ENCODE measurements at places on chromosomes 11 and 22. TPM values are rescaled to one million over a fixed set of nuclear protein-coding genes. Genes with fewer than 3 reads are reported as not detected.

DNA sequence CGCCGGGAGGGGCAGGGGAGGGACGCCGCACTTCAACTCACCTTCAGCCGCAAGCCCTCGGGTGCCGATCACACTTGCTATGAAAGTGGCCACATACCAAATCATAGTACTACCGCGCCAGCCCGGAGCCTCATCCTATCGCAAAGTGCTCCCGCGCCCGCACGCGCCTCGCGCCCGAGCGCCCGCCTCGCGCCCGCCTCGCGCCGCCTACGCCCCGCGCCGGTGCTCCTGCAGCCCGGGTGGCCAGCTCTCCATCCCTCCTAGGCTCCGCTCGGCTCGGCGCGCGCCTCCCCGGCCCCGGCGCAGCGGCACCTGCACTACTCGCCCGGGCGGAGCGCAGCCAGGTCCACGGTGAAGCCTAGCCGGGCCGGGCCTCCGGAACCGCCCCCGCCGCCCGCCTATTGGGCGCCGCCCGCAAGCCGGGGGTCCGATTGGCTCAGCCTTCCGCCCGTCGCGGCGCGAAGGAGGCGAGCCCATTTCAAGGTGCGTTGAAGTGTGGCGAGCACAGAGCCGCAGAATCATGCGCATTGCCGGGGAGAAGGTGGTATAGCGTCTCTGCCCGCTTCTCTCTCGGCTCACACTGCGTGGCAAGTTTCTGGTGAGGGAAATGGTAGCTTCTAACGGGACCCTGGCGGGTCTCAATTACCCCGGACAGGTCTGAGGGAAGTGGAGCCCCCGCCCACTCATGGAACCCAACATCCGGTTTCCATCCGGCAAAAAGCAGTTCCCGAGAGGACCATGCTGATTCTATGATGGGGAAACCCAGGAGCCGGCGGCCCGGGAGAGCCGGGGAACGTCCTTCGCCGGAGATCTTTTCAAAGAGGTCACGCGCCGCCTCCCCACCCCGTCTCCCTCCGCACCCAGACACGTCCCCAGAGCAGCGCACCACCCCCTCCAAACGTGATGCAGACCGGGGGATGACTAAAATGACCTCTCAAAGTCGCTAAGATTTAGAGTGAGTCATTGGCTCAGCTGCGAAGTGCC, at the start of gene IGSF9B:
IGSF9B (minus strand) TSS at position 319 of the 984 bp plus-strand sequence; CDS start at position 105, 214 bp downstream.
- H3K36me3 ChIP-seq = no peaks in the 10 kb centered on the region
- peak within 1 kb of the TSS; percentile 78 for H3K27ac ChIP-seq
- peaks cover 25% of the 10 kb centered on the region for H3K4me1 ChIP-seq
- H3K4me3 ChIP-seq = peak within 1 kb of the TSS; percentile 90

DNA sequence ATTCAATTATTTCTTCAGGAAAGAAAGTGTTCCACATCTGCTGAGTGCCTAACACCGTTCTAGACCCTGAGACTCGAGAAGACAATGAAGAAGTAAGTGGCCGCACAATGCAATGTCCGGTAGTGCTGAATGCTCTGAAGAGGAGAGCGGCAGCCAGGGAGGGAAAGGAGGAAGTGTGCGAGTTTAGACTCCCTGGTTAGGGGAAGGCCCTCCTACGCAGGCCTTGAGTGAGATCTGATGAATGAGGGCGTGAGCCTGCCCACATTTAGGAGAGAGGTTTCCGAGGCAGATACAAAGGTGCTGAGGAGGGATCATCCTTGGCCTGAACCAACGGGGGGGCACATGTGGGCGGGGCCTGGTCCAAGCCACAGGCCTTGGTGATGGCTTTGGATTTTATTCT, 558.6 kb downstream of the NTM start:
- H3K27ac ChIP-seq = no peak overlapping the region
- H3K27me3 ChIP-seq = no peaks in the 10 kb centered on the region
- DNase-seq = no peak
- H3K4me3 ChIP-seq = no peak overlapping the region
- H3K4me1 ChIP-seq = no peaks in the 10 kb centered on the region

DNA sequence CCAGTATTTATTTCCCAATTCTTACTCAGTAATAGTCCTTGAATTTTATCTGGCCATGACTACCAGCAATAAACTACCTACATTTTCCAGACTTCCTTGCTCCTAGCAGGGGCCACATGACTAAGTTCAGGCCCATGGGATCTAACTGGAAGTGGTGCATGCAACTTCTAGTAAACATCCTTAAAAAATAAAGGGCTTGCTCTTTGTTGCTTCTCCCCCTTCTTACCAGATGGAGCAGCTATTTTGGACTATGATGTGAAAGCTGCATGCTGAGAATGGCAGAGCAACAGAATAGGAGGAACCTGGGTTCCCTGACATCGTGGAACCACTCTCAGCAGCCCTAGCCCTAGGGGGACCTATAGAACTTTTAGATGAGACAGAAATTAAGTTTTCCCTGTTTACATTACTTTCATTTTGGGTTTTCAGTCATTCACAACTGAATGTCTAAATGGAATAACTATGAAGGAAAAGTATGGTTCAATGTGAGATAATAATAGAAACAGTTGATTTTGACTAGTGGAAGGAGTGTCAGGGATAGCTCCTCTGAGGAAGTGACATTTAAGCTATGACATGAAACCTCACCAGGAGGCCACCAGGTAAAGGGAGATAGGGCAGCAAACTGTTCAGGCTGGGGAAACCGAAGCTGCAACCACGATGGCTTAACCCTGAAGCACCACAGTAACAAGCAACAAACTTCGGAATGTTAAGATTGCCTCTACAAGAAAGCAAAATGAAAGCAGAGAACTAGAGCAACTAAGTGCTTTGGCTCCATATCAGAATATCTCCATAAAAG, 48.9 kb downstream of the PHF21A start:
- no peak for DNase-seq
- no peaks in the 10 kb centered on the region for H3K27me3 ChIP-seq
- H3K4me3 ChIP-seq = peak overlapping the region; percentile 12
- no peak overlapping the region for H3K27ac ChIP-seq
- peaks cover 23% of the 10 kb centered on the region for H3K4me1 ChIP-seq
- peaks cover 10% of the 10 kb centered on the region for H3K36me3 ChIP-seq

- no peaks in the 10 kb centered on the region for H3K36me3 ChIP-seq
- peak overlapping the region; percentile 55 for H3K4me3 ChIP-seq
- H3K27me3 ChIP-seq = peaks cover 26% of the 10 kb centered on the region
- DNase-seq = no peak
- peak overlapping the region; percentile 79 for H3K27ac ChIP-seq
Measured at GRCh38 chr11:8342821-8343681, 79.4 kb upstream of the LMO1 start.

DNA sequence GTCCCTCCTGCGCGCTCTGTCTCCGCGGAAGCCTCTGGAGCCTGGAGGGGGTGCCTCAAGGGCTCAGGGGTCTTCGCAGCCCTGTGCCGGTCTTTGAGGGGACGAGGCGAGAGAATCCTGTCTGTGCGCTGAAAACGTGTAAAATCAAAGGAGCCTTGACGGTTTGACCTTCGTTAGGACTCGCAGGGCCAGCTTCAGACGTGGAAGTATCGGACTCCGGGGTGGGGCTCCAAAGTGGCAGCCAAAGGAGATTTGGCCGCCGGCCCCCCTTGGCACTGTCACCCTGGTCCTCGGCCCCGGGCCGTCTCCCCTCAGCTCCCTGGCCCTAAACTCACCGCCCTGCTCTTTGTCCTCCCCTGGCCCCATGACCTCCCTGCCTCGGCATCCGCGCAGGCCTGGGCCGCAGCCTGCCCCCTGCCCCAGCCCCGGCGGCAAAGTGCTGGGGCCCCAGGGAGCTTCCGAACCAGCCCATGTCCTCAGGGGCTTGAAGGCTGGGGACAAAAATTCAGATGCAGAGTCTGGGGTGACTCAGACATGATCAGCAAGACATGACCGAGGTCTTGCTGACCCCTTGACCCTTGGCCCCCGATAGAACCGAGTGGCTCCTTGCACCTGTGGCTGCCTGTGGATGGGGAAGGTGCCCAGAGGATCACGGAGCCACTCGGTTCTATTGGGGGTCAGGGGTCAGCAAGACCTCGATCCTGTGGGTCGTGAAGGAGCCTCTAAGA, 6.9 kb upstream of the PHRF1 start:
- H3K27me3 ChIP-seq = no peaks in the 10 kb centered on the region
- H3K4me3 ChIP-seq = peak overlapping the region; percentile 72
- no peak for DNase-seq
- H3K27ac ChIP-seq = no peak overlapping the region
- peaks cover 4% of the 10 kb centered on the region for H3K4me1 ChIP-seq
- H3K36me3 ChIP-seq = no peaks in the 10 kb centered on the region

- no peak for DNase-seq
- H3K27ac ChIP-seq = no peak overlapping the region
- H3K4me1 ChIP-seq = peaks cover 2% of the 10 kb centered on the region
- H3K36me3 ChIP-seq = no peaks in the 10 kb centered on the region
Measured at GRCh38 chr22:32665676-32666075, 135.8 kb upstream of the TIMP3 start.

DNA sequence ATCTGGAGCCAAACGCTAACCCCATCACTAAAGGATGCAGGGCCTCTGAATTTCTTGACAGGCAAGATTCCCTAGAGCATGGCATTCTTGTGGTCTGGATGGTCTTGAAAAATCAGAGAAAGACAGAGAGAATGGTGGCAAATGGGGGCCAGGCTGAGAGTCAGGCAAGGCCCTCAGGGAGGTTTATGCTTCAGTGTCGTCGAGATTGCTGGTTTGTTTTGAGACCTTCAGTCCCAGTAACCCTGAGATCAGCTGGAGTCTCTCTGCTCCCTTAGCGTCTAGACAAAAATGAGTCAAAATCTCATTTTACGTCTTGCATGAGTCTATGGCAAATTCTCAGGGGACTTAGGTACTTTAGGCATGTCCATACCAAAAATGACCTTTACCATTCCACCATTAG, 539.3 kb downstream of the SOX6 start:
- no peak overlapping the region for H3K27ac ChIP-seq
- H3K4me1 ChIP-seq = no peaks in the 10 kb centered on the region
- DNase-seq = no peak
- H3K27me3 ChIP-seq = peaks cover 17% of the 10 kb centered on the region

DNA sequence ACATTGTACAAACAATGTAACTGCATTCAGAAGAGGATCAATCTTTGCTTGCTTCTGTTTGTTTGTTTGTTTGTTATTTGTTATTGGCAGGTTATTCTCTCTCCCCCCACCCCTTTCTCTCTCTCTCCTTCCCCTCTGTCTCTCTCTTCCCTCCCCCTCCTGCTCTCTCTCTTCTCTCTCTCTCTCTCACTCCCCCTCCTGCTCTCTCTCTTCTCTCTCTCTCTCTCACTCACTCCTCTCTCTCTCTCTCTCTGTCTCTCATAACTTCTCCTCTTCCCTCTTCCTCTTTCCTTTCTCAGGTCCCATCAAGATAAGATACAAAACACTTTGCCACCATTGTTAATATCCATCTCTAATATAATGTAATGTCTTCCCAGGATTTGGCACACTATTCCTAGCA, 236.3 kb downstream of the SOX6 start:
- H3K4me1 ChIP-seq = no peaks in the 10 kb centered on the region
- no peak for DNase-seq
- H3K36me3 ChIP-seq = no peaks in the 10 kb centered on the region

GRCh38 chr11:67059671-67060070, 3.0 kb downstream of the RHOD start:
- H3K4me1 ChIP-seq = peaks cover 7% of the 10 kb centered on the region
- no peak overlapping the region for H3K4me3 ChIP-seq
- no peak for DNase-seq
- H3K36me3 ChIP-seq = peaks cover 2% of the 10 kb centered on the region
- no peaks in the 10 kb centered on the region for H3K27me3 ChIP-seq

The MS4A6A gene
- total RNA-seq = 3.2 TPM

The SYT8 gene
- total RNA-seq = not detected

The HBG2 gene
- not detected for total RNA-seq

The NUCB2 gene
- total RNA-seq = 29.5 TPM

The MS4A3 gene
- 0.39 TPM for total RNA-seq

Data from T-helper 17 cell (primary cell).